Substantia nigra (tissue), 51 donors: ENCODE measurements at places on chromosomes 13 and 19.

- no peak for DNase-seq
Observed at GRCh38 chr19:46571495-46571894, 29.6 kb upstream of the CALM3 start.

DNA sequence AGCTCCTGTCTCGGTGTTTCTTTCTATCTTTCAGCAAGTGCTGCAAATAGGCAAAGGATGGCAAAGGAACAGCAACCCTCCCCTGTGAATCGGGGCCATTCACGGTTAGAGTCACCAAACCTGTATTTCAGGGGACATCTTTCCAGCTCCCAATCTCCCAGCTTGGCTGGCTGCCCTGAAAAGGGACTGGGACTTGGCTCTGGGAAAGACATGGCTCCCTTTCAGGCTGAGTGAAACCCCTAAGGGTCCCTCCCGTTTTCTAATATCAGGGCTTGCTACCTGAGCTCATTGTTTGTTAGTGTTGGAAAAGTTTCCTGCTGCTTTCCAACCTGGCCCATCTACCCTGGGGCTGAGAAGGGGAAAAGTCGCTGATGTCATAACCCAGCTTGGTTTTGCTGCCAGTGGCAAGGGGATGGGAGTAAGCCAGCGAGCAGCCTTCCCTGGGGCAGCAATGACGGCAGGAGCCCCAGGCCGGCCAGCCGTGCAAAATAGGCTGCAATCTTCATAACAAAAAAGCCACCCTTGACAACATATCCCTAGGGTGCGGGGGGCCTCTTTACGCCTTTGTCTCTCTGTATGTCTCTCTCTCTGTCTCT, 29.9 kb downstream of the SERP2 start:
- DNase-seq = no peak

- DNase-seq = no peak
Observed at GRCh38 chr13:31301119-31301518, 101.3 kb downstream of the B3GLCT start.

DNA sequence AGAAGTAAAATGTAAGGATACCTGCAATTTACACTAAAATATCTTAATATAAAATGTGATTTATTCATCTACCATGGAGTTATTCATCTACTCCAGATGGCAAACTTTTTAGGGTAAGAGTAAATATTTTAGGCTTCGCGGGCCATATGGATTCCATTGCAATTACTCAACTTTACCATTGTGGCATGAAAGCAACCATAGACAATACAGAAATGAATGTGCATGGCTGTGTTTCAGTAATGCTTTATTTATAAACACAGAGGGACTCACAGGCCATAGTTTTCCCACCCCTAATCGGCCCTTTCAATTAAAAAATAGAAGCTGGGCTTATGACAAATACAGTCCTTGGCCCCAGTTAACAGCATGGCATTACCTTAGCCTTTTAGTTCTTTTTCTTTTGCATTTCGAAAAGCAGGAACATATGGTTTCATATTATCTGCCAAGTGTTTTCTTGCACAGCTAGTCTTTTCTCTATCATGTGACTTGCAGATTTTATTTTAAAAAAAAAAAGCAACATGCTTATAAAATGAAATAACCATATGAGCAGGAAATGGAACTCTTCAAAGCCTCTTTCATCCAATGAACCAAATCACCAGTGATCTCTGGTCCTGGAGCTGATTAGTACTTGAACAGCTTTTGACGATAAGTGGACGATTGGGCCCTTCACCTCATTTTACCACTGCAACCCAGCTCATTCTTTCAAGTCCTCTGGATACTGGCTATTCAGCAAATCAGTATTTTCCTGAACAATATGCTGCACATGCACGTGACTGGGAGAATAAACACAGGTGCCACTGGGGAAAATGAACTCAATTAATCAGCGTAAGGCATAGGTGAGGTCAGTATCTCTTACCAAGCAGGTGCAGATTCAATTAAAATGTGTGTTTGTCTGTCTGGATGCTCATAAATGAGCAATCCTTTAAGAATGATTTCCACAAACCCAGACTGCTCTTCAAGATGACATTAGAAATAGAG, 63.9 kb downstream of the LHFPL6 start:
- no peak for DNase-seq

DNA sequence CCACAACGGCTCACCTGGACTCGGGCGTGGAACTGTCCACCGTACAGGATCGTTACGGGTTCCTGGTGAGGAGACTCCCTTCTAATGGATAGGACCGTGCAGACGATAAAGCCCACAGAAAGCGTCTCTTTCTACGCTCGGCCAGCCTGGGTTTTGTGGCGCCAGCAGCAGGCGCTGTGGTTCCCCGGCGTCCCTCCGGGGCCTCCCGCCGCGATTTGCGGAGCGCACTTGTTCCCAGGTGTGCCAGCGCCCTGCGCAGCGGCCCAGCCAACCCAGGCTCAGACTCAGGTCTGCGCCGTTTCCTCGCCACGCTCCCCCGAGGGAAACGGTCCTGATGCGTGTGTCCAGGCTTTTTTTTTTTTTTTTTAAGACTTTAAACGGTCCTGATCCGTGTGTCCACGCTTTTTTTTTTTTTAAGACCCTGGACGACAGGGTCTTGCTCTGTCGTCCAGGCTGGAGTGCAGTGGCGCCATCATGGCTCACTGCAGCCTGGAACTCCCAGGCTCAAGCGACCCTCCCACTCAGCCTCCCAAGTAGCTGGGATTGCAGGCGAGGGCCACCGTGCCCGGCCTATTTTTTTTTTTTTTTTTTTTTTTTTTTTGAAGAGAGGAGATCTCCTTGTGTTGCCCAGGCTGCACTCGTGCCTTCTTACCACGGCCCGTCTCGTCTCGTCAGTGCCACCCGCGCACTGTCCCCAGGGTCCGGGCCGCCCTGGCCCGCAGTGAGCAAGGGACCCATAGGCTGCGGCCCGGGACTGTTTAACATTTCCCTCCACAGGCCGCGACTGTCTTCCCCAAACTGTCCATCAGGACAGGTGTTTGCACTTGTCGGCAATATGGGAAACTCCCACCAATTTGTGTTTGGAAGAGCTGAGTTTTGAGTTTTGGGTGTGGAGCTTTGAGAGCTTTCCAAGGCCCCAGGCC, 23.8 kb downstream of the GJA3 start:
- DNase-seq = no peak

DNA sequence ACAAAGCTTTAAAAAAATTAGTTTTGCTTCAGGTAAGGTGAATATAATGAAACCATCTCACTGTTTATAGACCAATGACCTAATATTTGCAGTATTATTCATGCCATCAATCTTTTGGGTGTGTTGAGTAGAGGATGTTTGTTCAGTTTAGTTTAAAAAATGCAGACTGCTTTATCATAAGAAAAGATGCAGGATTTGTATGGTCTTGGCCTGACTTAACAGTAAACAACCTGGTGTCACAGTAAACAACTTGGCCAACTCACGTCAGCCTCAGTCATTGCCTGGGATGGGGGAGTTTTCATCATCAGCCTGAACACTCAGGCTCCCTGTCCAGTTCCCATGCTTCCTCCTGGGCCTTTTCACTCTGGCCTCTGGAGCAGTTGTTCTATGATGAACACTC, 55.1 kb downstream of the LMO7 start:
- no peak for DNase-seq

- DNase-seq = no peak
Observed at GRCh38 chr13:105184201-105184600, 1351.3 kb downstream of the EFNB2 start.

DNA sequence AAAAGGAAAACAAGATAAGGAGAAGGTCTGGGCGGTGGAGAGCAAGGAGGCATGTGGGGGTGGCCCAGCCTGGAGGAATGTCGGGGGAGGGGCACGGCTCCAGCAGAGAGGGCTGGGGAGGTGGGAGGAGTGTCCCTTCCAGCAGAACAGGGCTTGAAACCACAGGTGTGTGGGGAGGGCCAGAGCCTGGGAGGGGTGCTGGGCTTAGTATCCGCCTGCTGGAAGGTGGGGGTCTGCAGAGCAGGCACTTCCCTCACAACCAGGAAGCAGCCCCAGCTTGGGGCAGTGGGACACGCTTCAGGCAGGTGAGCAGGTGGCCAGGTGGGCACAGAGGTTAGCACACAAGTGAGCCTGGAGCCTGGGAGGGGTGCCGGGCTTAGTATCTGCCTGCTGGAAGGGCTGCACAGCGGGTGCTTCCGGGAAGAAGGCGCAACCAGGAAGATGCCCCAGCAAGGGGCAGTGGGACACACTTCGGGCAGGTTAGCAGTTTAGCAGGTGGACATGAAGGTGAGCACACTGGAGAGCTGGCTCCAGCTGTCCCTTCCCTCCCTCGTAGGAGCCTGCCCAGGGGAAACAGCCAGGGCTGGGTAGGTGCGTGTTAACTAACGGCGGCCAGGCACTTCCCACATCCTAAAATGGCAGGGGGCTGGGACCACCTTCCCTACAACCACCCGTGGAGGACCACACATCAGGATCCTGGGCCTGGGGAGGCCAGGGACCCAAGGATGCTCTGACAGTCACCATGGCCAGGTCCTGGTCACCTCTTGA, 3.0 kb downstream of the GAS6 start:
- DNase-seq = no peak

- no peak for DNase-seq
Observed at GRCh38 chr19:35264268-35265125, 4.3 kb upstream of the USF2 start.

- DNase-seq = no peak
Observed at GRCh38 chr13:98990701-98991100, 12.8 kb upstream of the DOCK9 start.

- DNase-seq = no peak
Observed at GRCh38 chr19:543910-544608, at the start of gene GZMM. Gene GZMM (plus strand): TSS chr19:544053. CDS start chr19:544072, 19 bp downstream.

GRCh38 chr19:12778017-12778904, 2.9 kb upstream of the HOOK2 start:
- peak; percentile 20 for DNase-seq

- no peak for DNase-seq
Observed at GRCh38 chr13:62292714-62293480, 877.2 kb upstream of the PCDH20 start.

DNA sequence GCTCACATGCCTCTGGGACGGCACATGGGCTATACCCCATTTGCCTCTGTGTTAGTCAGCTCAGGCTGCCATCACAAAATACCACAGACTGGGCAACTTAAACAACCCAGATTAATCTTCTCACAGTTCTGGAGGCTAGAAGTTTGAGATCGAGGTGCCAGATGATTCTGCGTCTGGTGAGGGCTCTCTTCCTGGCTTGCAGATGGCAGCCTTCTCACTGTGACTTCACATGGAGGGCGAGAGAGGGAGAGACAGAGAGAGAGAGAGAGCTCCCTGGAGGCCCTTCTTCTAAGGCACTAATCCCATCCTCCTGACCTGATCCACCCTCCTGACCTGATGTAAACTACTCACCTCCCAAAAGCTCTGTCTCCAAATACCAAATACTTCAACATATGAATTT, 55.0 kb downstream of the GPR12 start:
- no peak for DNase-seq

- DNase-seq = peak; percentile 9
Observed at GRCh38 chr19:11093689-11094238, 4.5 kb downstream of the LDLR start.
